Activated naive CD4-positive, alpha-beta T cell treated with anti-CD3 and anti-CD28 coated beads, Interleukin-2, amount 50 U/mL, for 72 hours (primary cell): ENCODE measurements at places on chromosomes 2 and 18. TPM values are rescaled to one million over a fixed set of nuclear protein-coding genes. Genes with fewer than 3 reads are reported as not detected.

IL1A gene
- total RNA-seq, result 0.49 TPM

ELOA2 gene
- total RNA-seq, result not detected

LYPD6B gene
- not detected for total RNA-seq

SP9 gene
- not detected for total RNA-seq

CYBRD1 gene
- 0.27 TPM for total RNA-seq

GPR148 gene
- not detected for total RNA-seq

GALNT13 gene
- total RNA-seq, result not detected

UGGT1 gene
- 49.8 TPM for total RNA-seq

GCG gene
- not detected for total RNA-seq

CTIF gene
- 2.4 TPM for total RNA-seq

TTN gene
- 9.2 TPM for total RNA-seq

CNRIP1 gene
- not detected for total RNA-seq

GLI2 gene
- not detected for total RNA-seq

LRPPRC gene
- total RNA-seq, result 188 TPM

SERPINB2 gene
- not detected for total RNA-seq

CLHC1 gene
- 2.7 TPM for total RNA-seq

UPP2 gene
- not detected for total RNA-seq

CCDC74B gene
- total RNA-seq, result 2.8 TPM

ASB18 gene
- total RNA-seq, result not detected

VWC2L gene
- not detected for total RNA-seq

CAPN10 gene
- total RNA-seq, result 39.0 TPM

CACNB4 gene
- total RNA-seq, result 0.32 TPM

PRLH gene
- total RNA-seq, result not detected

ALK gene
- 0.05 TPM for total RNA-seq

FBXO48 gene
- 2.1 TPM for total RNA-seq

MARCHF4 gene
- not detected for total RNA-seq

KATNAL2 gene
- 2.0 TPM for total RNA-seq

ALS2 gene
- total RNA-seq, result 12.1 TPM
